Heart right ventricle (tissue), 16 donors: ENCODE measurements at places on chromosomes 2 and 18. TPM values are rescaled to one million over a fixed set of nuclear protein-coding genes. Genes with fewer than 3 reads are reported as not detected.

DNA sequence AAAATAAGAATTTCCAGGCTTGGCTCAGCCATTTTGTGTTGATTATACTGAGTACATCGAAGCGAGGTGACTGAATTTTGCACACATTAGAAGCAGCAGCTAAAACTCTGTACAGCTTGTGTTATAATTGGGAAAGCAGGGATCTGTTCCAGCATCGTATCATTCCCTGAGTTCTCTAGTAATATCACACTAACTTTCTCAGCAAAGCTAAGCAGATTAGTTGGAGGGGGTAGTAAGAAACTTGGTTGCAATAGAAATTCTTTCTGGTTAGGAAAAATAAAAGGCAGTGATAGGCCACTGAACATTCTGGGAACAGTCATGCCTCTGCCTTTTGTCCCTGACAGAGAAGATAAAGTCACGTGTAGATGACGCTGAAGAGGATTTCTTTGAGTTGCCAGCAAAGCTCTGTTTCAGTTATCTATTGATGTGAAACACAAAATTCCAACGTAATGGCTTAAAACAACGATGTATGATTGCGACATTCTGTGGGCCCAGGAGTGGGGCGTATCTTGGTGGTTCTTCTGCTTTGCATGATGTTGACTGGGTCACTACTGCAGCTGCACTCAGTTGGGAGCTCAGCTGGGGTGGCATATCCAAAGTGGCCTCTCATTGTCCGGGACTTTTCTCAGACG lies 202.1 kb upstream of the MEX3C start:
- H3K4me3 ChIP-seq: no peak overlapping the region
- no peaks in the 10 kb centered on the region for H3K36me3 ChIP-seq
- peaks cover 4% of the 10 kb centered on the region for H3K4me1 ChIP-seq
- no peak for DNase-seq
- no peaks in the 10 kb centered on the region for H3K27me3 ChIP-seq

- H3K27me3 ChIP-seq: no peaks in the 10 kb centered on the region
- peaks cover 46% of the 10 kb centered on the region for H3K4me1 ChIP-seq
- DNase-seq: no peak
- H3K4me3 ChIP-seq: no peak overlapping the region
- no peak overlapping the region for H3K27ac ChIP-seq
Observed at GRCh38 chr2:25856377-25856776, 21.9 kb downstream of the ASXL2 start.

DNA sequence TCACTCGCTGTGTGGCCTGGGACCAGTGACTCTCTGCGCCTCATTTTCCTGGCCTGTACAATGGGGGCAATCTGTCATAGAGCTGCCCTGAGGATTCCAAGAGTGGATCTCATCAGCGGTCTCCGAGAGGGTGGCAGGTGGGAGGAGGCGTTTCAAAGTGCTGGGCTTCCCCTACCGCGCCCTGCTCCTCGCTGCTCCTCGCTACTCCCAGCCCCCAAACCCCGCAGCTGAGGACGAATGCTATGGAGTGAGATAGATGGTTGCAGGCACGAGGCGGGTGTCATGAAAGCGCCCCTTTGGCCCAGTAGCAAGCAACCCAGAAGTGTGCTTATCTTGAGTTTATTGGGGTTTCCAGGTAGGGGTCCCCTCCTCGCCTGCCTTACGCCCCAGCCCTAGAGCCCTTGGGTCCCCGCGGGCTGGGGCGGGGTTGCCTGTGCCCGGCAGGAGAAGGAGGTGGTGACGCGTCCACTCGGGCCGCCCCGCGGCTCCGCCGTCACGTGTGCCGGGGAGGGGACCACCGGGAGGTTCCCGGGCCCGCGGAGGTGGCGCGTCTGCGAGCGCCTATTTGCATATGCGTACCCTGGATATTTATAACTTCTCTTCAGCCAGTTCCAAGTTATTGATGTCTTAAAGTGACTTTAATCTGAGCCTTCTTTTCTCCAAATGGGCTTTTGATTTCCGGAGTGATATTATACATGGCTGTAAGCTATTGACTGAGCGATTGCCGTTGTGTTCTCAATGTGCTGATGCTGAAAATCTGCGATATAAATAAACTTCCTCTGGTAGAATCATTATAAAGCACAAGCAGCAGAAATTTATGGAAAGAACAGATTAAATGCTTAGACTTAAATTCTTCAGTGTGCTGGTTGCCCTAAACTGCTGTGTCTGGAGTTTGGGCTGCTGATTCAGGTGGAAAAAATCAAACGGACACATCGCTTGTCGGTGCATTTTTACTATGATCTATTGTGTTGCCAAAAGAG lies 263.7 kb downstream of the ATAD2B start:
- peak overlapping the region; percentile 29 for H3K4me3 ChIP-seq
- no peaks in the 10 kb centered on the region for H3K27me3 ChIP-seq
- no peak overlapping the region for H3K27ac ChIP-seq
- no peaks in the 10 kb centered on the region for H3K36me3 ChIP-seq
- DNase-seq: peak; percentile 26

DNA sequence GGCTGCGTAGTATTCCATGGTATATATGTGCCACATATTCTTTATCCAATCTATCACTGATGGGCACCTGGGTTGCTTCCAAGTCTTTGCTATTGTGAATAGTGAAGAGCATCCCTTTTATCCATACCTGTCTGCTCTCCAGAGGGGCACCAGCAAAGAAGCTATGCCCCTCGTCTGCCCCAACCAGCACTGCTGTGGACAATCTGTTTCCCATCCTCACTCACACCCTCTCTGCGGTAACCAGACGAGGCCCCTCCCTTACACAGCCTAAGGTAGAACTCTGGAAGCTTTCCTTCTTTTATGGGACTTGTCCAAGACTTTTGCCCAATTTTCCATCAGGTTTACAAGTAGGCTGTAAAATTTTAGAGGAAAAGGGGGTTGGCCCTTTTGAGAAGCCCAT lies 24.9 kb downstream of the TTR start:
- H3K4me1 ChIP-seq: no peaks in the 10 kb centered on the region
- no peaks in the 10 kb centered on the region for H3K27me3 ChIP-seq
- H3K36me3 ChIP-seq: no peaks in the 10 kb centered on the region

Gene WNT6
- 0.15 TPM for total RNA-seq

DNA sequence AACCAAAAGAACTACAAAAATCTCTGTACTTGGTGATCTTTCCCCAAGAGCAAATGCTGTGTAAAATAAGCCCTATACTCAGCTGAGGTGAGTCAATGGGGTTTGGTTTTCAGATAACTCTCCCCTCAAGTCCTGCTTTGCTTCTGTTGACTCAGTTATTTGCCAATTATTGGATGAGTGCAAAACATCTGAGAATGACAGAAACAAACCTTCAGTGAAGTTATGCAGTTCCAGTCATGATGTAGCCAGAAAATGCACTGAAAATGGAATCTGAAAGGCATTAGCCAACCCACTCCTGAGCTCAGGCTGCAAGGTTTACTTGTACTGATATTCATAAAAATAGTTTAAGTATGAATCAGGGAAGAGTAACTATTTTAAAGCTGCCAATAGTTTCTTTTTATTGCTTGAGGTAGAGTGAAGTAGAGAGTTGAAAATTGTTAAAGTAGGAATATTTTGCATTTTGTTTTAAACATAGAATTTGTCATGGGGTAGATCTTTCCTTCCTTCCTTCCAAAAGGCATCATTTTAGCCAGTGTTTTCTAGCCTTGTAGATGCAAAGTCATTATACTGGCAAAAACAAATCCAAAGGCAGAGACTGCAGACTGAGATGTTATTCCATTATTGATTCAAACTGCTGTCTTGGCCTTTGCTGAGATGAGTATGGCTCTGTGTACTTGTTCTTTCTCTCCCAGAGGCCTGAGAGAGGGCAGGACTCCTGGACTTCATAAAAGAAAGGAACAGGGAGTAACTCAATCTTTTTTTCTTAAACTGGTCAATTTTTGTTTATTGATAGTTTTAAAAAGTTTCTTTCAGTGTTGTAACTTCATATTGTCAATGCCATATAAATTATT lies 215.3 kb downstream of the RND3 start:
- H3K27ac ChIP-seq: no peak overlapping the region
- H3K4me3 ChIP-seq: no peak overlapping the region
- no peaks in the 10 kb centered on the region for H3K4me1 ChIP-seq
- no peak for DNase-seq

DNA sequence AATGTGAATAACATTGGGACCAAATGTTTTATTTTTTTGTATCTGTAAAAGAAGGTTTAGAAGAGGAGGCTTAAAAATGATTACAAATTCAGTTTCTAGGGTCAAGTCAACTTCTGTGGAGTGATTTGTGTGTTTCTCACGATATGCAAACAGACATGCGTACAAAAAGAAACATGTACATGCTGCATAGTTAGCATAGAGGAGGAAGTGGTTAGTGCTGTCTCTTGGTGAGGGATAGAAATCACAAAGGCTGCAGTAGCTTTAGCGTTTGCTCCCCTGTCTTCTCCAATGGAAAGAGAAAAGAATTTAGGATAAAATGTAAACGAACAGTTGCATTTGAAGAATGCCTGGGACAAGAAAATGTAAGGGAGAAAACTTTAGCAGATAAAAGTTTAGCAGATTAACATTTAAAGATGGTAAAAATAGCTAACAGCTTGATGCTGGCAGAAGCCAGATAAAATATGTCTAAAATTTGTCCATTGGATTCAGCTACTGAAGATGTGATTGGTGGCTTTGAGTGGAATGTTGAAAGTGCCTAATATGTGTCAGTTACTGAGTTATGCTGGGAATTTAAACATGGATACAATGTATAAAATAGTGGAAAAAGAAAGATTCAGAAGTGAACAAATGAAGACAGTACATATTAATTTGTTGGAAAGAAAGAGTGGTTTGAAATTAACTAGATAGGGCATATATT lies 44.9 kb downstream of the MALT1 start:
- no peak overlapping the region for H3K4me3 ChIP-seq
- H3K27me3 ChIP-seq: no peaks in the 10 kb centered on the region
- peaks cover 5% of the 10 kb centered on the region for H3K4me1 ChIP-seq
- H3K36me3 ChIP-seq: no peaks in the 10 kb centered on the region
- no peak for DNase-seq

GRCh38 chr2:673615-674320 lies 3.4 kb downstream of the TMEM18 start:
- H3K27ac ChIP-seq: no peak overlapping the region
- DNase-seq: no peak
- peaks cover 22% of the 10 kb centered on the region for H3K4me1 ChIP-seq
- no peak overlapping the region for H3K4me3 ChIP-seq

DNA sequence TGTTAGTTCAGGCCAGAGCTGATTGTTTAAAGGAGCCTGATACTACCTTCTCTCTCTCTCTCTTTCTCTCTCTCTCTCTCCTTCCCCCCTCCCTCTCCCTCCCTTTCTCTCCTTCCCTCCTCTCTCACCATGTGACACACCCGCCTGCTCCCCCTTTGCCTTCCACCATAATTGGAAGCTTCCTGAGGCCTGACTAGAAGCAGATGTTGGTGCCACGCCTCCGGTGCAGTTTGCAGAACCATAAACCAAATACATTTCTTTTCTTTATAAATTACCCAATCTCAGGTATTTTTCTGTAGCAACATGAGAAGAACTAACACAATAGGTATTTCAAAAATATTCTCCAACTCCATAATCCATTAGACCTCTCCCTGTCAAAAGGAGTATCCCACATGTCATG lies 62.4 kb downstream of the ANKRD62 start:
- no peak overlapping the region for H3K4me3 ChIP-seq
- no peaks in the 10 kb centered on the region for H3K27me3 ChIP-seq
- DNase-seq: no peak
- no peaks in the 10 kb centered on the region for H3K4me1 ChIP-seq
- H3K27ac ChIP-seq: no peak overlapping the region
- H3K36me3 ChIP-seq: no peaks in the 10 kb centered on the region

- H3K4me3 ChIP-seq: no peak overlapping the region
- H3K36me3 ChIP-seq: no peaks in the 10 kb centered on the region
- H3K4me1 ChIP-seq: no peaks in the 10 kb centered on the region
Observed at GRCh38 chr2:162934191-162934590, 95.6 kb upstream of the KCNH7 start.

DNA sequence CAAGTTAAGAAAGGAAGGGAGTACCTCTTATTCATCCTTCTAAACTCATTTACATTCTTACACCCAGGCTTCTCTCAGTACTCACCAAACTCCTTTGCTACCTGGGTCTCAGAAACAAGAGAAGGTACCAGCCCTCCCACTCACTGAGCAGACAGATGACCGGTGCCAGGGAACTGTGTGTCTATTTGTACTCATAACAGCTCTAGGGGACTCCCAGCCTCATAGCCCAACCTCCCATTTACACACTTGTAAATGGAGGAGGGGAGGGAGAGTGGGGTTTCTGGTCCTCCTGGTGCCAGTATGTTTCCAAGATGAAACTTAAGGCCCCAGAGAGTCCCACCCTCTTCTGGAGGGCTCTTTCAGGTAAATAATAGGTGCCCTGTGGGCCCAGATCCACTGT lies 42.8 kb upstream of the SIGLEC15 start:
- H3K27ac ChIP-seq: no peak overlapping the region
- DNase-seq: no peak
- H3K27me3 ChIP-seq: no peaks in the 10 kb centered on the region
- peaks cover 4% of the 10 kb centered on the region for H3K4me1 ChIP-seq
- no peaks in the 10 kb centered on the region for H3K36me3 ChIP-seq
- no peak overlapping the region for H3K4me3 ChIP-seq

DNA sequence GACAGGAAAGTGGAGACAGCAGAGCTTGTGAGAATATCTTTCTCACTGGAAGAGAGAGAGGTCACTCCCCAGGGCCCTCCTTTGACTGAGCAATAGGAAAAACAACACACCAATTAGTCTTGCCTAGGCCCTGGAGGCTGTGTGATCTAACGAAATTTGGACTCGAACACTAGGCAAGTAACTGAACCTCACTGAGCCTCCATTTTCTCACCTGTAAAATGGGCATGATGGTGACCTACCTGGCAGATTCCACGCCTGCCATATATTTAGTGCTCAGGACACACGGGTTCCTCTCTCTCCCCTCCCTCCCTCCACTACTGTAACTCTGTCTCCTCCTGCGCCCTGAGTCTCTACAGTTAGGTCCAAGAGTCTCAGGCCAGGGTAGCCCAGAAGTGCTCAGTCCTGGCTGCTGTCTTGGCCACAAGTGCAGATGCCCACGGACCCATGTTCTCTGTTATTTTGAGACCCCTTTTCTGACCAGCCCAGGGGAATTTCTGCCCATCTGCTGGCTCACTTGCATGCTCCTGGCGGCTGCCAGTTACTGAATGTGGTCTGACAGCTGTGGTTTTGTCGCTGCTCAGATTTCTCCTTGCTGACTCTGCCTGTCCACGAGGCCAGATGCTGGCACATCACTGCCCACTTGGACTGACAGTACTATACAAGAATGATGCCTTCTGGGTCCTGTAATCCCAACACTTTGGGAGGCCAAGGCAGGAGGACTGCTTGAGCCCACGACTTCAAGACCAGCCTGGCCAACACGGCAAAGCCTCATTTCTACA lies 9.6 kb upstream of the GIGYF2 start:
- H3K27me3 ChIP-seq: no peaks in the 10 kb centered on the region
- H3K27ac ChIP-seq: no peak overlapping the region
- no peaks in the 10 kb centered on the region for H3K36me3 ChIP-seq

- H3K36me3 ChIP-seq: no peaks in the 10 kb centered on the region
- peaks cover 3% of the 10 kb centered on the region for H3K27me3 ChIP-seq
- H3K27ac ChIP-seq: no peak overlapping the region
- peak; percentile 54 for DNase-seq
- H3K4me3 ChIP-seq: no peak overlapping the region
- H3K4me1 ChIP-seq: no peaks in the 10 kb centered on the region
Observed at GRCh38 chr2:158034198-158034866, 67.3 kb upstream of the UPP2 start.

Gene DUSP2
- 2.5 TPM for total RNA-seq

Gene MLPH
- 46.7 TPM for total RNA-seq

Gene CHST9
- total RNA-seq: 11.8 TPM

Gene NR4A2
- total RNA-seq: 2.6 TPM

Gene GREB1L
- total RNA-seq: 10.7 TPM
